ENCODE measurements at places on chromosomes 12 and 14.

GRCh38 chr14:106631879-106632278, 1105.5 kb downstream of the TMEM121 start:
- no peak for DNase-seq

DNA sequence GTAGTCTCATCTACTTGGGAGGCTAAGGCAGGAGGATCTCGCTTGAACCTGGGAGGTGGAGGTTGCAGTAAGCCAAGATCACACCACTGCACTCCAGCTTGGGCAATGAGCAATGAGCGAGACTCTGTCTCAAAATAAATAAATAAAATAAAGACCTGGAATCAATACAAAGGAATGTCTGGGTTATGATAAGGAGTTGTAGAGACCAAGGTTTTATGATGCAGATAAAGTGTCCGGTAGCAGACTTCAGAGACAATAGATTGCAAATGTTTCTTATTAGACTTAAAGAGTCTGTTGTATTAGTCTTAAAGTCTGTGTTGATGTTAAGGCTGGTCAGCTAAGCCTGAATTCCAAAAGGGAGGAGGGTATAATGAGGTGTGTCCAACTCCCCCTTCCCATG, 35.2 kb upstream of the RNASE1 start:
- no peak for DNase-seq

DNA sequence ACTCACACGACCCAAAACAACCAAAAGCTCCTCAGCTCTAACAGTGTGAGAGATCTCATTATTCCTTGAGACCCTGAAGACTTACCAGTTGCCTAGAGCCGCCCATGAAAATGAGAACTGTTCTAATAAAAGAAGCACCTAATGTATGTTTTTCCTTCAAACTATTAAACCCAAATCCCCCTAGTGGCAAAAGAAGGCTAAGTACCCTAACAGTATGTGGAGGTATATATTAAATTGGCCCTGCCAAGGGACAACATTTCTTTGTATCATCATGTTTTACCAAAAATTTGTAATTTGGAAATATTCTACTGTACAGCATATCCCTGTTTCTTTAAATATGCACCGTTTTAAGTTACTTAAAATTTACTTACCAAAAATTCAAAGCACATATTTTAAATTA, 38.0 kb upstream of the PPFIA2 start:
- no peak for DNase-seq

- DNase-seq: no peak
Measured at GRCh38 chr14:24986206-24986893, 63.6 kb downstream of the STXBP6 start.

GRCh38 chr12:69099201-69099837, 140.1 kb upstream of the CPSF6 start:
- DNase-seq: no peak

GRCh38 chr14:54428527-54428926, 12.6 kb downstream of the CNIH1 start:
- DNase-seq: no peak

DNA sequence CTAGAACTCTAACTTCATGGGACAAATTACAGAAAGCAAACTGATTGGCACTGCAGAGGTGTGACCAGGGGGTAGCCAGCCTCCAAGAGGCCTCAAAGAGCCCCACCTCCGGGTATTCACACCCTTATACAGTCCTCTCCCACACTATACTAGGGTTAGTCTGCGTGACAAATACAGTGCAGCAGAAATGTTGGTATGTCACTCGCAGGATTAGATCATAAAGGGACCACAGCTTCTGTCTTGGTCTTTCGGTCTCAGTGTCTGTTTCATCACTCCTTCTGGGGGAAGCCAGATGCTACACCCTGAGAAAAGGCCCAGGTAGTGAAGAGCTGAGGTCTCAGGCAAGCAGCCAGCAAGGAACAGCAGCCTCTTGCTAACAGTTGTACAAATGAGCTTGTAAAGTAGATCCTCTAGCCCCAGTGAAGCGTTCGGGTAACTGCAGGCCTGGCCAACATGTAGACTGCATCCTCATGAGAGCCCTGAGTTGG, 68.9 kb upstream of the SAV1 start:
- DNase-seq: no peak

DNA sequence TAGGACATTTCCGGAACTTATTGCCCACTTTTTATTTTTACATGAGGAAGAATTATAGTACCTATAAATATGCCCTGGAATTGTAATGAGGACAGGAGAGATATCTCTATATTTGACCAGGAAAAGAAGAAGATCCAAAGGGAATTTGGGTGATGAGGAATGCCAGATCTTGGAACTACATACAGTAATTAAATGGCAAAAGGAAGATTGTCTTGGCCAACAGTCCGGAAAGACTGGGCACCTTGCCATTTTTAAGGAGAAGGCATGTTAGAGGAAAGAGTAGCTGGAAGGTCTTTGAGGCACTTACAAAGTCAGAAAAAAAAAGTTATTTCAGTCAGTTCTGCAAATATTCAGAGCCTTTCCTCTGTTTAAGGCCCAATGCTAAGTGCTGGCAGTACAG, 616.4 kb downstream of the MED13L start:
- no peak for DNase-seq

DNA sequence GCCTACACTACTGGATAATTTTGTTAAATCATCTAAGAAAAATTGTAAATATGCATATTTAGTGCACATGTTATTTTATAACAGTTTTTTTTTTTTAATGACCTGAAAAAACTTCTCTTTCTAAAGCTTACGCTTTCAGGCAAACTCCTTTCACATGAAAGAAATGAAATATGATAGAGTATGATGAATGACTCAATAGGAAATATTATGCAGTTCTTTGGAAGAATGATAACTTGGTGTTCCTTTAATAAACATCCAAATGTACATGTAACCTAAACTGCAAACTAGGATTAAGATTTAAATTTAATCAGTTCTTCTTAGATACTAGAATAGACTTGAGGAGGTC, 136.6 kb downstream of the FGD4 start:
- no peak for DNase-seq

GRCh38 chr12:115213538-115214016, 529.6 kb upstream of the TBX3 start:
- no peak for DNase-seq
